ENCODE measurements at places on chromosomes 11 and 22. TPM values are rescaled to one million over a fixed set of nuclear protein-coding genes. Genes with fewer than 3 reads are reported as not detected.

Gene CBLIF
- total RNA-seq = not detected

Gene MYRF
- total RNA-seq = 0.04 TPM

Gene SSTR3
- not detected for total RNA-seq

Gene OR8G1
- total RNA-seq = not detected

Gene MRPL49
- total RNA-seq = 90.9 TPM

Gene PLCB3
- total RNA-seq = 55.4 TPM

Gene LGALS12
- total RNA-seq = not detected

Gene SAA1
- total RNA-seq = 160 TPM

Gene RASSF7
- 47.2 TPM for total RNA-seq

Gene PANX3
- total RNA-seq = not detected

Gene CNGA4
- not detected for total RNA-seq

Gene IL17REL
- total RNA-seq = not detected

Gene NNMT
- 97.5 TPM for total RNA-seq

Gene OR52N4
- not detected for total RNA-seq

Gene CCDC81
- total RNA-seq = not detected

Gene CADM1
- 25.5 TPM for total RNA-seq

Gene KRTAP5-9
- total RNA-seq = not detected

Gene CCDC116
- not detected for total RNA-seq

Gene FAM227A
- total RNA-seq = 0.16 TPM

Gene INS
- not detected for total RNA-seq

Gene RFPL1
- total RNA-seq = not detected

Gene ANO5
- not detected for total RNA-seq

Gene CARD16
- total RNA-seq = 5.5 TPM

Gene BATF2
- total RNA-seq = 0.19 TPM

Gene PNPLA5
- not detected for total RNA-seq

Gene TMEM121B
- not detected for total RNA-seq

Gene SLC22A6
- not detected for total RNA-seq

Gene GP1BB
- total RNA-seq = 2.8 TPM
